Activated naive CD8-positive, alpha-beta T cell treated with anti-CD3 and anti-CD28 coated beads for 36 hours (primary cell): ENCODE measurements at places on chromosomes 6 and 20. TPM values are rescaled to one million over a fixed set of nuclear protein-coding genes. Genes with fewer than 3 reads are reported as not detected.

Gene ZC2HC1B
- total RNA-seq: not detected

Gene GJA10
- total RNA-seq: not detected

Gene RAB23
- 1.5 TPM for total RNA-seq

Gene CST2
- not detected for total RNA-seq

Gene REM1
- not detected for total RNA-seq

Gene TAF4
- total RNA-seq: 15.2 TPM

Gene GNL1
- total RNA-seq: 123 TPM

Gene SLC22A16
- total RNA-seq: not detected

GRCh38 chr20:47541355-47541922, 39.8 kb downstream of the NCOA3 start:
- peaks cover 33% of the 10 kb centered on the region for H3K36me3 ChIP-seq
- peaks cover 72% of the 10 kb centered on the region for H3K4me1 ChIP-seq
- no peaks in the 10 kb centered on the region for H3K27me3 ChIP-seq
- no peak for DNase-seq

DNA sequence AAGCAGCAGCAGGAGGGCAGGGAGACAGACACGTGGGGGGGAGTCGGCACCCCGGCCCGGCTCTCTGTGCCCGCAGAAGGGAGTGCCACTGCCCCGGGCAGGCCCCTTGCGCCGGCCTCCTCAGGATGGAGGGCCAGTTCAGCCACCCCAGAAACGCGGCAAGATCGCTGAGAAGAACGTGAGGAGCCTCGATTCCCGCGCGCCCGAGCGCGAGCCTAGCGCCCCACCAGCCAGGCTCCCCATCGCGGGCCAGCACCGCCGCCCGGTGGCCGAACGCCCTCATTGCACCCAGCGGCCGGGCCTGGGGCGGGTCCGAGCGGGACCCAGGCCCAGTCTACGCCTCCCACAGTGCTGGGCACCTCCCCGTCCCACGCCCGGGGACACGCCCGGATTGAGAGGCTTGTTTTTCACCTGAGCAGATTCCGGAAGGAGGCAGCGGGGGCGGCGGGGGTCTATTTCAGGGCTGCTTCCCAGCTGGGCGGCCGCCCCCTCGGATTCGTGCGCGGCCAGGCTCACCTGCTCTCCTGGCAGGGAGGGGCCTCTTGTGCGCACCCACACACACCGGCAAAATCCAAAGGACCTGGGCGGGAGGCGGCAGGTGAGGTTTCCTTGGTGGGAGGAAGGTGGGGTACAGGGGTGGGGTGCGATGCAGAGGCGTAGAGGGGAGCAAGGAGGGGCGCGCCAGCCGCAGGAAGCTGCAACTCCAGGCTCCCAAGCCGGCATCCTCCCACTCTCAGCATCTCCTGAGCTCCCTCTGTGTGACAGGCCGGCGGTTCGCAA, 9.0 kb upstream of the GRM4 start:
- H3K27ac ChIP-seq: no peak overlapping the region
- peaks cover 2% of the 10 kb centered on the region for H3K4me1 ChIP-seq
- H3K4me3 ChIP-seq: no peak overlapping the region
- H3K36me3 ChIP-seq: no peaks in the 10 kb centered on the region
- peak; percentile 76 for DNase-seq
- H3K27me3 ChIP-seq: peaks cover 48% of the 10 kb centered on the region

DNA sequence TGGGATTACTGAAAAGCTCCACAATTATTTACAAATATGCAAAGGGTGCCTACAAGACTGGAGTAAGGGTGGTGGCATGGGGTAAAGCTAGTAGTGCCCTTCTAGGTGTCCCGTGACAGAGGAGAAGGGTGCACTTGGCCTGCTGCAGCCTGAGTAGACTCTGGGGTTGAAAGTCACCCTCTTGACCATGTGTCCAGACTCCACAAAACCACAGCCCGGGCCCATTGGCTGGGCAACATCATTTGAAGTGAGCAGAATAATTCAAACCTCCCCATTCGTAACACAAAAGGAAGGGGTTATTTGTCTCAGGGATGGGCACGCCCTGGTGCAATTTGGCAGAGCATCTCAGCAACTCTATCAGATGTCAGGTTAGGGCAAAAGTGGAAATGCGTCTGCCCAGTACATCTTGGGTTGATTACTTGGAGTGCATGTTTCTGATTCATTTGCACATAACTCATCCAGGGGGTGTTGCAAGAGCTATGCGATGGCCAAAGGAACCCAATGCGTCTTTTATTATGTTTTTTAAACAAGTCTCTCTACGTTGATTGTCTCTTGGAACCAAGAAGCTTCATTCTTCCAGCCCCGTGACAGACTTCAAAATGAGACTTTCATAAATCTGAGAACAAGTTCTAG, 56.7 kb downstream of the ISM1 start:
- H3K27me3 ChIP-seq: no peaks in the 10 kb centered on the region
- H3K27ac ChIP-seq: no peak overlapping the region
- no peak overlapping the region for H3K4me3 ChIP-seq
- no peaks in the 10 kb centered on the region for H3K36me3 ChIP-seq

DNA sequence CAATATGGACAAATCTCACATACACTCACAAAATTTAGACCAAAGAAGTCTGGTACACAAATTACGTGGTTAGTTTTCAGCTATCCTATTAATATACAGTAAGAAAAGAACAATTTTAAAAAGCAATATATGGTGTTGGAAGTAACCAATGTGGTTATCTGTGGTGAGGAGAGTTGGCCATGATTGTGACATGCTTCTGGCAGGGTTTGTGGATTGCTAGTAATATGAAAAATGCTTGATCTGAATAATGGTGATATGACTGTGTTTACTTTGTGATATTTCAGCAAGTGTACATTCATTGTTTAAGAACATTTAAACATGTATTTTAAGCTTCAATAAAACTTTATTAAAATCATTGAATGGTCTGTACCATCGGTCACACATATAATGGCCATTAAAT, 99.1 kb downstream of the ADGB start:
- no peak overlapping the region for H3K4me3 ChIP-seq
- no peak for DNase-seq
- no peaks in the 10 kb centered on the region for H3K4me1 ChIP-seq
- no peak overlapping the region for H3K27ac ChIP-seq

DNA sequence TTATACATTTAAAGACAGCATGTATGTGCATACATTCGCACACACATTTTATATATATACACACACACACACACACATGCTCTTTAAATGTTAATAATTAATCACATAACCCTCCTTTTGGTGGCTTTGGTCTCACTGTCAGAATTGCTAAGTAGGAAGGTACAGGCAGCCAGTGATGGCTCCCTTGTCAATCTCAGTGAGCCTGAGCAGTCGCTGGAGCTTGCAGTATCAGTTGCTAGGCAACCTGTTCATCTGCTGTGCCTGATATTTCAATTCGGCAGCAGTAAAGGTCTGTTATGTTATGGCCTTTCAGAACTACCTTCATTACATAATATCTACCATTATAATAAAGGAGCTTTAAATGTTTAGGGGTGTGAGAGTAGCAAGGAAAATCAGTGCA, 374.3 kb downstream of the LMBRD1 start:
- no peaks in the 10 kb centered on the region for H3K4me1 ChIP-seq
- H3K36me3 ChIP-seq: no peaks in the 10 kb centered on the region
- no peaks in the 10 kb centered on the region for H3K27me3 ChIP-seq
- no peak overlapping the region for H3K4me3 ChIP-seq
- no peak overlapping the region for H3K27ac ChIP-seq

DNA sequence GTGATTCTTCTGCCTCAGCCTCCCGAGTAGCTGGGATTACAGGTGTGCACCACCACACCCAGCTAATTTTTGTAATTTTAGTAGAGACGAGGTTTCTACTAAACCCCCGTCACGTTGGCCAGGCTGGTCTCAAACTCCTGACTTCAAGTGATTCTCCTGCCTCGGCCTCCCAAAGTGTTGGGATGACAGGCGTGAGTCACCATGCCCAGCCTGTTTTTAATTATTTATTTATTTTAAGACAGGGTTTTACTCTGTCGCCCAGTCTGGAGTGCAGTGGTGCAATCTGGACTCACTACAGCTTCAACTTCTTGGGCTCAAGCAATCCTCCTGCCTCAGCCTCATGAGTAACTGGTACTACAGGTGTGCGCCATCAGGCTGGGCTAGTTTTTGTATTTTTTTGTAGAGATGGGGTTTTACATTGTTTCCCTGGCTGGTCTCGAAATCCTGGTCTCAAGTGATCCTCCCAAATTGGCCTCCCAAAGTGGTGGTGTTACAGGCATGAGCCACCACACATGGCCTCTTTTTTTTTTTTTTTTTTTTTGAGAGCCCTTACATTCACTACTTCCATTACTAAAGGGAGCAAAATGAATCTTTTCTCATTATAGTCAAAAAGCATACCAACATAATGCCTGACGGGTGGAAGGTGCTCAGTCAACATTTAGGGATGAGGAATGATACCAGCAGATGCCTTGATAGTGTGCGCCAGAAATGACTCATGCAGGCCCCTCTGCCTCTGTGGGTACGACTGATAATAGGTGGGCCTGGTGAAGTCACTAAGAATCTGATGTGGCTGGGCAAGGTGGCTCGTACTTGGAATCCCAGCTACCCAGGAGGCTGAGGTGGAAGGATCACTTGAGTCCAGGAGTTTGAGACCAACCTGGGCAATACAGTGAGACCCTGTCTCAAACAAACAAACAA, 17.8 kb upstream of the RALGAPB start:
- H3K4me3 ChIP-seq: no peak overlapping the region
- no peaks in the 10 kb centered on the region for H3K27me3 ChIP-seq
- peaks cover 18% of the 10 kb centered on the region for H3K4me1 ChIP-seq
- H3K27ac ChIP-seq: no peak overlapping the region
- no peak for DNase-seq

DNA sequence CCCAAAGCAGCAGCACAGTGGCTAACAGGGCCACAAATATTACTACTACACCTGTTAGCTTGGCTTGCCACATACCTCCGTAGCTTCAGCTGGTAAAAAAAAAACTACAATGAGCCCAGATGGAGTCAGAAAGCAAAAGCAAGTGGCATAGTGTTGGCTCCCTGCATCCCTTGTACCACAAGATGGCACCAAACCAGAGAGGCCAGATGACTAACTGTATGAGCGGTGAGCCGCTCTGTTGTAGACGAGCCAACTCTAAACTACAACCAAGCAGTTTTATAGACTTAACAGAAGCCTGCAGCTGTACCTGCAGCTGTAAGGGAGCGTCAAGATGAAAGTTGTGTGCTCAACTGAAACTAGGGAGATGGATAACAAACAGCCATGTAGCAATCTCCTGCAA, 84.5 kb upstream of the MCHR2 start:
- H3K27ac ChIP-seq: no peak overlapping the region
- H3K4me3 ChIP-seq: no peak overlapping the region
- no peak for DNase-seq
- peaks cover 2% of the 10 kb centered on the region for H3K27me3 ChIP-seq
- no peaks in the 10 kb centered on the region for H3K4me1 ChIP-seq

DNA sequence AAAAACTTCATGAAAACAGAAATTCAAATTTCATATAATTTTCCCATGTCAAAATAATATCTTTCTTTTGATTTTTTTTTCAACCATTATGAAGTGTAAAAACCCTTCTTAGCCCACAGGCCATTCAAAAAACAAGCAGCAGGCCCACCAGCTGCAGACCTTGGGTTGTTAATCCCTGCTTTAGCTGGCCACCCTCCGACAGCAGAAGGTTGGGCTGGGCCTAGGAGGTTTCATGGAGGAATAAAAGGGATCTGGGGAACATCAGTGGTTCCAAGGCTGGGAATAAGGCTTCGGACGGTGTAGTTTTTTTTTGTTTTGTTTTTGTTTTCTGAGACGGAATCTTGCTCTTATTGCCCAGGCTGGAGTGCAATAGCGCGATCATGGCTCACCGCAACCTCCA, 3.6 kb upstream of the HSP90AB1 start:
- peaks cover 18% of the 10 kb centered on the region for H3K4me1 ChIP-seq
- peaks cover 16% of the 10 kb centered on the region for H3K36me3 ChIP-seq
- H3K27ac ChIP-seq: no peak overlapping the region
- peaks cover 15% of the 10 kb centered on the region for H3K27me3 ChIP-seq

- no peak overlapping the region for H3K27ac ChIP-seq
- no peak overlapping the region for H3K4me3 ChIP-seq
- DNase-seq: no peak
- H3K27me3 ChIP-seq: peaks cover 31% of the 10 kb centered on the region
Measured at GRCh38 chr6:168333039-168333438, 13.5 kb upstream of the DACT2 start.
